Heart left ventricle (tissue), 16 donors: ENCODE measurements at places on chromosomes 16 and 17.
A peak's percentile ranks its signal among the peaks of the same experiment; 100 is the strongest.

DNA sequence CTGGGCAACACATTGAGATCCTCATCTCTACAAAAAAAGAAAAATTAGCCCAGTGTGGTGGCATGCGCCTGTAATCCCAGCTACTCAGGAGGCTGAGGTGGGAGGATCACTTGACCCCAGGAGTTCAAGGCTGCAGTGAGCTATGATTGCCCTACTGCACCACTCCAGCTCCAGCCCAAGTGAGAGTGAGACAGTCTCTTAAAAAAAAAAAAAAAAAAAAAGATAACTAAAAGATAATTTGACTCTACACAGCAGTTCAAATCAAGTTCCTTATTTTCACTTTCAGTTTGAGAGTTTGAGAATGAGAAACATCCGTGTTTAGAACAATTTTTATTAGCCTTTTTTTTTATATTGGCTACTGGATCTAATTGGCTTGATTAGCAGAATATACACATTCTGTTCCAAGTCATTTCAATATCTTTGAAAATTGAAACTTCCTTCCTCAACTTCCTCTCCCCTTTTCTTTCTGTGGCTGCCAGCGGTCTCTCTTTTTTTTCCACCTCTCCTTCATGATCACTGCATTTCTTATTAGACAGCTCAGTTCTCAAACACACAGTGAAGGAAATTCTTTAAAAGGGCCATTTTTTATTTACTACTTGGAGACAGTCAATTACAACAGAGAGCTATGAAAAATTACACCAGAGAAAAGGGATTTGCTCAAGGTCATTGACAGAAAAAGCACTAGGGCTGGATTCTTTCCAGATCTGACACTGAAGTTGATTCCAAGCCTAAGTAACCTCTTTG lies 4.5 kb upstream of the ACSF2 start:
- no peak for DNase-seq
- no peaks in the 10 kb centered on the region for H3K27me3 ChIP-seq
- H3K36me3 ChIP-seq, result no peaks in the 10 kb centered on the region
- H3K27ac ChIP-seq, result peak overlapping the region; percentile 44

DNA sequence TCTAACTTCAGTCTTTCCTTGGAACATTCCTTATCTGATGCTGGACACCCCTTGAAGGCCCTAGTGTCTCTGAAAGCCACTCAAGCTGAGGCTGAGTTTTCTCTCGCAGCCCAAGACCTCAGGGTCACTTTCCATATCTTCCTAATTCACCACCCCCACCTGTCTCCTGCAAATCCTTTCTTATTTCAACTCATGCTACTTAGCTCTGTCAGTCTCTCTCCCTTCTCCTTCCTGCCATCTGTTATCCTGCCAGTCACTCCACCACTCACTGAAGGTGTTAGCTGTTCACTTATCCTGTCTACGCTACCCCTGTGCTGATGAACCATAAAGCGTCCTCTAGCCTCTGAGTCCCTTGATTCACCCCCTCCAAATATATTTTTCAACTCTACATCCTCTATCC lies 143.9 kb upstream of the SHISA6 start:
- H3K27ac ChIP-seq, result no peak overlapping the region
- H3K36me3 ChIP-seq, result no peaks in the 10 kb centered on the region
- no peaks in the 10 kb centered on the region for H3K4me1 ChIP-seq

- H3K36me3 ChIP-seq, result peaks cover 99% of the 10 kb centered on the region
- H3K4me3 ChIP-seq, result no peak overlapping the region
- no peak for DNase-seq
- no peaks in the 10 kb centered on the region for H3K4me1 ChIP-seq
These were observed 29.9 kb downstream of the PARN start for GRCh38 chr16:14600164-14600563.

- no peak overlapping the region for H3K4me3 ChIP-seq
- no peak overlapping the region for H3K27ac ChIP-seq
- H3K27me3 ChIP-seq, result no peaks in the 10 kb centered on the region
- no peak for DNase-seq
These were observed 318.3 kb upstream of the TNRC6C start for GRCh38 chr17:77640252-77640651.

- H3K27me3 ChIP-seq, result no peaks in the 10 kb centered on the region
- DNase-seq, result no peak
- H3K36me3 ChIP-seq, result peaks cover 62% of the 10 kb centered on the region
- H3K4me3 ChIP-seq, result no peak overlapping the region
- peaks cover 1% of the 10 kb centered on the region for H3K4me1 ChIP-seq
- H3K27ac ChIP-seq, result no peak overlapping the region
These were observed 55.1 kb downstream of the EMP2 start for GRCh38 chr16:10525214-10525825.

- peak; percentile 89 for DNase-seq
- H3K36me3 ChIP-seq, result no peaks in the 10 kb centered on the region
- H3K27ac ChIP-seq, result peak within 1 kb of the TSS; percentile 92
- H3K4me3 ChIP-seq, result peak within 1 kb of the TSS; percentile 55
- no peaks in the 10 kb centered on the region for H3K27me3 ChIP-seq
These were observed at the start of gene CDH5 for GRCh38 chr16:66366433-66367299. Gene CDH5, plus strand, starts transcription at chr16:66366691. Its CDS starts 12,647 bp downstream, at chr16:66379338.

DNA sequence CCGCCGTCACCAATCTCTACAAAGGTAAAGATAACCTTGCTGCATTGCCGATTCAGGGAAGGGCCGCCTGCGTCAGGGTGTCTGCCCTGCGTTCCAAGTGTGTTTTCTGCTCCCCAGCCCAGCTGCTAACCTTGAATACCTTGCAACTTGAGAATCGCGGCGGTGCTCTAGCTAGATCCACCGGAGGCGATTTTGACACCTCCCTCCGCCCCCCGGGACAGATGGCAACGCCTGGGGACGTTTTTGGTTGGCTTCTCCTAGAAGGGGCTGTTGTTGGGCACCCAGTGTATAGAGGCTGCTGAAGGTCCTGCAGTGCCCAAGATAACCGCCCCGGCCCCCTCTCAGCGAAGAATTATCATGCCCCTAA lies 1.5 kb downstream of the HAPSTR1 start:
- DNase-seq, result peak; percentile 22
- H3K27ac ChIP-seq, result peak overlapping the region; percentile 100
- H3K27me3 ChIP-seq, result no peaks in the 10 kb centered on the region
- peaks cover 61% of the 10 kb centered on the region for H3K4me1 ChIP-seq

DNA sequence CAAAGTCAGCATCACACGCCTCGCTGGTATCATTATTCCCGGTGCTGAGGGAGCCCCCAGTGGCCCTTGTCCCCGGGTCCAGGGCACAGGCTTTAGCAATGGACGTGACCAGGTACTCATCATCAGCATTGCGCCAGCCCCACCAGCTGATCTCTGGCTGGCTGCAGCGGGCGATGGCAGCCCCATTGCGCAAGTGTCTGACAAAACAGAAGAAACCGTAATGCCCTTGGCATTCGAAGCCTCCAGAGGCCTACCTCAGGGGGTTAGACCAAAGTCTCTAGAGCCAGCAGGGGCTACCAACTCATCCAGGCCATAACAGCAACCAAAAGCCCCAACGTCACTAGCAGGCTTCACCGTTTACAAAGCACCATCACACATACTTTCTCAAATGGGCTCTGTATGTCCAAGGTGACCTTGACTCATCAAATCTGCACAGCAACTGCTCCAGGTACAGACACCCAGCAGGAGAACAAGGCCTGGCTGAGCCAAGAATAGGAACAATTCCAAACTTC lies 7.3 kb downstream of the MTMR4 start:
- no peak overlapping the region for H3K4me3 ChIP-seq
- H3K27ac ChIP-seq, result no peak overlapping the region
- peak; percentile 67 for DNase-seq
- H3K36me3 ChIP-seq, result peaks cover 97% of the 10 kb centered on the region
- no peaks in the 10 kb centered on the region for H3K27me3 ChIP-seq
- peaks cover 6% of the 10 kb centered on the region for H3K4me1 ChIP-seq

- no peak for DNase-seq
- H3K4me1 ChIP-seq, result no peaks in the 10 kb centered on the region
- no peak overlapping the region for H3K27ac ChIP-seq
- no peaks in the 10 kb centered on the region for H3K36me3 ChIP-seq
- no peak overlapping the region for H3K4me3 ChIP-seq
- no peaks in the 10 kb centered on the region for H3K27me3 ChIP-seq
These were observed 36.2 kb downstream of the CTCF start for GRCh38 chr16:67598527-67598926.

DNA sequence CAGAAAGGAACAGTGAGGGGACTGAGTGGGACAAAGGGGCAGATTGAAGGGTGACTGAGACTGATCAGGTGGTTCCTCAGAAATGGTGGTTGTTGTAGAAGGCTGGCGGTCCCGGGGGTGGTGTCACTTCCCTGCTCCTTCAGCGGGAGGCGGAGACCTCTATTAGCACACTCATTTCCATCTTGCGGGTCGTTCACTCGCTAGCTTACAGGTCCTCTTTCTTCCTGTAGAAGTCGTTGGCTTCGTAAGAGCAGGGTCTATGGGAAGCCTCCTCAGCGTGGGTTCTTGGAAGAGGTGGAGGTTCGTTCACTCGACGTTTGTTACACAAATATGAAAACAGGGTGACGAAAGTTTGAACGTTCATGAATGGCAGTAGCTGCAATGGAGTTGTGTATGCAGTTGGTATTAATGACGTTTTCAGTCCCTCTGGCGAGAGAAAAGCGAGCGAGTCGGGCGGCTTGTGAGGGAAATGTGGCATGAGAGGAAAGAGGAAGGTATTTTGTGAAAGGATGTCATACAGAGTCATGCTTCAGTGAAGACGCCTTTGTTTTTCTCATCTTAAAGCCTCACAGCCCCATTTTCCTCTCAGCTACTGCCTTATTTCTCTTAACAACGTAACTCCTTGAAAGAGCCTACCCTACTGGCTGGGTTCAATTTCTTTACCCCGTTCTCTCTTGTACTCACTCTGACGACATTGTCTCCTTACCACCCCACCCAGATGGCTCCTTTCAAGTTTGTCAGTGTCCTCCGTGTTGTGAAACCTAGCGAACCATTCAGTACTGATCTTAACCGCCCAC lies 667 bp downstream of the EFCAB13 start:
- H3K27ac ChIP-seq, result peak overlapping the region; percentile 86
- peak overlapping the region; percentile 69 for H3K4me3 ChIP-seq
- H3K36me3 ChIP-seq, result no peaks in the 10 kb centered on the region
- peaks cover 6% of the 10 kb centered on the region for H3K4me1 ChIP-seq

- H3K27me3 ChIP-seq, result no peaks in the 10 kb centered on the region
- H3K27ac ChIP-seq, result no peak overlapping the region
- H3K36me3 ChIP-seq, result no peaks in the 10 kb centered on the region
- H3K4me3 ChIP-seq, result no peak overlapping the region
These were observed 2.6 kb downstream of the CAMKK1 start for GRCh38 chr17:3890082-3890877.

DNA sequence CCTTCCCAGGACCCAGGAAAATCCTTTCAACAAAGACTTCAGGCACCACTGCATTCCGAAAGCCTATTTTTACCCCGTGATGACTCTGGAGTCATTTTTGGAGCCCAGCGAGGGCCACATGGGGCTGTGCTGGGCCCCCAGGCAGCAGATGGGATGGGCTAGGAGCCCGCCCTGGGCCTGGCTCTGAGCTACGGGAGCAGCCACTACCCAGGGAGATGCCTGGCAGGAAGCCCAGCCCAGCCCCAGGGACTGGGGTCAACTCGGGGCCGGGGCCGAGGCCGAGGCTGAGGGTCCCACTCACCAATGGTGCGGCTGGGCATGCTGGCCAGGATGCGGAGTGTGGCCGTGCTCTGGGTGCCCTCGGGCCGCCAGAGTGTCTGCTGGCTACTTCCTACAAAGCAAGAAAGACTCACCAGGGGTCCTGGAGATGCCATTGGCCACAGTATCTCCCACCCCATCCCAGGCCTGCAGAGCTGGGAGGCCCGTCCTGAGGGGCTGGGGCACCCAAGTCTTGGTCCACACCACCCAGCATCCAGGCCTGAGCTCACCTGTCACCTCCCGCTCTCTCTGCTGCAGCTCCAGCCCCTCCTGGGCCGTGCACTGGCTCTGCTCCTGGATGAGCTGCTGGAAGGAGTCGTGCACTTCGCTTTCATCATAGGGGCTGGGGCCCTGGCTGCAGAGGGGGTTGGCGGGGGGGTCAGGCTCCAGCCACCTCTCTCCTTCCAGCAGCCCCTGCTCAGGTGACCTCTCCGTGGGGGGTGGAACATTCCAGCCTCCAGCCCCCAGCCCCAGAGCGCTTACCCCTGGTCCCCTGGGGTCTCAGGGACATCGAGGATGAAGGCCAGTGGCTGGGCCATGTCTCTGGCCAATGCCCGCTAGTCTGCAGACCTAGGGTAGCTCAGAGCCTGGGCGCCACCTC lies 2.3 kb downstream of the TMC6 start:
- peak; percentile 64 for DNase-seq
- peaks cover 32% of the 10 kb centered on the region for H3K36me3 ChIP-seq
- H3K27ac ChIP-seq, result peak overlapping the region; percentile 92
- peaks cover 66% of the 10 kb centered on the region for H3K4me1 ChIP-seq

DNA sequence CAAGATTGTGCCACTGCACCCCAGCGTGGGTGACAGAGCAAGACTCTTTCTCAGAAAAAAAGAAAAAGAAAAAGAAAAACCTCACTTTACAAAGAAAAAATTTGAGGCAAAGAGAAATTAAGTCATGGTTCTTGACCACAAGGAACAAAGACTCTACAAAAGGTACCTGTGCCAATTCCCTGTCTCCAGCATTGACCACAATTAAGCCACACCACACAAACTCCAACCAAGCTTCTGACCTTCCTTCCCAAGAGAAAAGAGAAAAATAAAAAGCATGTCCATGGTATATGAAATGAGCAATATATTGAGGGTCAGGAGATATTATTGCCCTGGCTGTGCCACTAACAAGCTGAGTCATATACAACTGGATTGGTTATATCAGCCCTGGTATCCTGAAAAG lies 146.3 kb upstream of the NOG start:
- no peaks in the 10 kb centered on the region for H3K36me3 ChIP-seq
- H3K27ac ChIP-seq, result no peak overlapping the region
- H3K4me1 ChIP-seq, result no peaks in the 10 kb centered on the region
- H3K27me3 ChIP-seq, result no peaks in the 10 kb centered on the region
- no peak for DNase-seq
- H3K4me3 ChIP-seq, result no peak overlapping the region
